ENCODE measurements at places on chromosomes 1 and 21.

GRCh38 chr1:68111519-68112436, 61.4 kb upstream of the DIRAS3 start:
- DNase-seq, result peak; percentile 92

DNA sequence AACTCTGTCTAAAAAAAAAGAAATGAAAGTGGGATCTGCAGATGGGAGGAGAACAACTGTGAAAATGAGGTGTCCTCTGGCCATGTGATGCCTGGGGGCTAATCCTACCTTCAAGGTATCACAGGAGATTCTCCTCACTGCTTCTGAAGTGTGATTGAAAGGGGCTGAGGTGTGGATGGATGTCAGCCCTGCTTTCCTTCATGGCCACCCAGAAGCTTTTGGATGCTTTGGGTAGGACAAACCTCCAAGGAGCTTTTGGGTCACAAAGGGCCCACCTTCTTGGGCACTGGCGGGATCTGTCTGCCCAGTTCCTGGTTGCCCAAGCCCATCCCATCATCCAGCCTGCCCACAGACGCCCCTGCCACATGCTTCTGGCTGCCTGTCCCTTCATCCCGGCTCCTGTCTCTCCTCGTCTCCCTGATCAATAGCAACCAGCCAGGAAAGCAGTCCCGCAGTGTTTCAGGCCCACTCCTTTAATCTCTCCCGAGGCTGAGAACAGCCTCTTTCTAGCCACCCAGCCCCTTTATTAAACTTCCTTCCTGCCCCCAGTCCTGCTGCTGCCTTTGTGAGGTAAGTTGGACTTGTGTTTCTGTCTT, 87.2 kb downstream of the MAN1C1 start:
- DNase-seq, result no peak

DNA sequence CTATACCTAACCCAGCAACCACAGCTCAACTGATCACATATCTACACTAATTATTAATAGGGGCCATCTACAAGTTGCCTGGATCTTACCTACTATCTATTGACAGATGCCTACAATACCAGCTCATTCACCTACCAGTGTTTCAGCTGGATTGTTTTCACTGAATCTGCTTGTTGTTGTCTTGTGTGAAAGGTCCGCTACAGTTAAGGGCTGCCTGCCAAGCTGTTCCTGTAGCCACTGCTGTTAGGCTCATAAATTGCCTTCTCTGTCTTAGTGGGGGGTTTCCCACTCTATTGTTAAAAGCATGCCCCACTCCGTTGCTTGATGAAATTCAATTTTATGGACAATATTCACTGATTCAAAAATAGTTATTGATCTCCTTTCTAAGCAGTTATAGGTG, 199.7 kb upstream of the TMPRSS15 start:
- no peak for DNase-seq

- DNase-seq, result peak; percentile 70
Measured at GRCh38 chr21:28283641-28284490, 708.8 kb downstream of the LTN1 start.

DNA sequence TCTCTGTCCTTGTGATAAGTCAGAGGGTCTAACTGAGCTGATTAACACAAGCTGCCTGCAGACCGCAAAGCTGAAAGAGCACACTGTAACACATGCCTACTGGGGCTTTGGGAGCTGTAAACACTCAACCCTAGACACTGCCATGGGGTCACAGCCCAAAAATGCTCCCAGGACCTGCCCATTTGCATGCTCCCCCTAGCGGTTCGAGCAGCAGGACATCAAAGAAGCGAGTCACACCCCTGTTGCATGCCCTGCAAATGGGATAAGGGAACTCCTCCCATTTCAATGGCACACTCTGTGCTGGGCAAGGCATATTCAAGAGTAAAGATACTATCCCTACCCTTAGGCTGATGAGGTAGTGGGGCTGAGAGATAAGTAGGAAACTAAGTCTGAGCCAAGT, 22.8 kb downstream of the LCE3E start:
- DNase-seq, result no peak
